ENCODE measurements at places on chromosomes 7 and 10.
A peak's percentile ranks its signal among the peaks of the same experiment; 100 is the strongest.

- H3K27ac ChIP-seq = no peak overlapping the region
- no peaks in the 10 kb centered on the region for H3K36me3 ChIP-seq
- DNase-seq = no peak
- H3K4me1 ChIP-seq = no peaks in the 10 kb centered on the region
- no peaks in the 10 kb centered on the region for H3K27me3 ChIP-seq
Measured at GRCh38 chr7:154867068-154867467, 135.9 kb downstream of the PAXIP1 start.

DNA sequence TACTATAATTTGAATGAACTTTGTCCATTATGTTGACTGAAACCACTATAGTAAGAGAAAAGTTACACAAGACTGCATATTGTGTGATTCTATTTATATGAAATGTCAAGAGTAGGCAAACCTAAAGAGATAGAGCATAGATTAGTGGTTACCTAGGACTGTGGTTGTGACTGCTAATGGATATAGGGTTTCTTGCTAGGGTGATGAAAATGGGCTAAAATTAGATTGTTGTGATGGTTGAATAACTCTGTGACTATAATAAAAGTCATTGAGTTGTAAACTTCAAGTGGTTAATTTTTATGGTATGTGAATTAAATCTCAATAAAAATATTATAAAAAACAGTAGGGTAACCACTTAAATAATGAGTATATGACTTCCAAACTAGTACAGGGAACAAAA lies 142.9 kb upstream of the AHR start:
- H3K36me3 ChIP-seq = no peaks in the 10 kb centered on the region
- no peak for DNase-seq

DNA sequence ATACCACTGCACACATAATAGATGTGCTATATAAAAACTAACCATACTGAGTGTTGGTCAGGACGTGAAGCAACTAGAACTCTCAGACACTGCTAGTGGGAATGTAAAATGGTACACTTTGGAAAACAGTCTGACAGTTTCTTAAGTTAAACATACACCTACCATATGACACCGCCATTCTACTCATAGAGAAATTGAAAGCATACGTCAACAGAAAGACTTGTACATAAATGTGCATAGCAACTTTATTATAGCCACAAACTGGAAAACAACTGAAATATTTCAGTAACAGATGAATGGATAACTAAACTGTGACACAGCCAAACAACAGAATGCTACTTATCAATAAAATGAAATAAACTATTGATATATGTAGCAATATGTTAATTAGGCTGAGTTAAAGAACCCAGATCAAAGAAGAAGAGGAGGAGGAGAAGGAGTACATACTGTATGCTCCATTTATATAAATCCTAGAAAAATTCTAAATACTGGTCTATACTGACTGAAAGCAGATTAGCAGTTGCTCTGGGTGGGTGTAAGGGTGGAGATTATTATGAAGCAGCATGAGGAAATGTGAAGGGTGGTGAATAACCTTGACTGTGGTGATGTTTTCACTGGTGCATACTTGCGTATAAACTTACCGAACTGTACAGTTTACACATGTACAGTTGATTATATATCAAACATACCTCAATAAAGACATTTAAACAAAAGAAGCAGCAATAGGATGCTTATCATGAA lies 48.6 kb downstream of the ARHGAP21 start:
- no peaks in the 10 kb centered on the region for H3K36me3 ChIP-seq
- peaks cover 8% of the 10 kb centered on the region for H3K4me1 ChIP-seq
- H3K4me3 ChIP-seq = no peak overlapping the region
- no peak overlapping the region for H3K27ac ChIP-seq
- no peak for DNase-seq

DNA sequence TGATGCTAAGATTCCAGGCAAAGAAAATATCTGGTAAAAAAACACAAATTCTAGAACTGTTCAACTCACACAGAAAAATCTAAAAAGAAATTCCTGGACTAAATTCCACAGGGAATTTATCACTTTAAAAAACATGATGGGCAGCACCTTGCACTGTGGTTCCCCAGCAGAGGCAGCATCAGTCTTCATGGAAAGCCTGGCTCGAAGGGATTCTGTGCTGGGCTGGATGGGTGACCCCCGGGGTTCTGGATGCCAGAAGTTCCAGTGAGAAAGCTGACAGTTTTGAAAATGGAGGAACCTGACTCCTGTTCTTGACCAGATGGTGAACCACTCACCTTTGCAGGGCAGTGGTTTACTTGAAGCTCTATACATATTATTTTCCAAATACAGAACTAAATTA lies 52.0 kb downstream of the RAB11FIP2 start:
- H3K27me3 ChIP-seq = no peaks in the 10 kb centered on the region
- H3K4me1 ChIP-seq = no peaks in the 10 kb centered on the region
- no peaks in the 10 kb centered on the region for H3K36me3 ChIP-seq
- H3K4me3 ChIP-seq = no peak overlapping the region
- H3K27ac ChIP-seq = no peak overlapping the region

- peaks cover 54% of the 10 kb centered on the region for H3K4me1 ChIP-seq
- peak overlapping the region; percentile 9 for H3K4me3 ChIP-seq
Measured at GRCh38 chr10:91513598-91514424, 103.7 kb downstream of the HECTD2 start.

GRCh38 chr10:71627230-71627939 lies 92.2 kb downstream of the C10orf105 start:
- peaks cover 8% of the 10 kb centered on the region for H3K27me3 ChIP-seq
- H3K36me3 ChIP-seq = no peaks in the 10 kb centered on the region
- no peak overlapping the region for H3K27ac ChIP-seq
- no peak overlapping the region for H3K4me3 ChIP-seq
- DNase-seq = no peak

DNA sequence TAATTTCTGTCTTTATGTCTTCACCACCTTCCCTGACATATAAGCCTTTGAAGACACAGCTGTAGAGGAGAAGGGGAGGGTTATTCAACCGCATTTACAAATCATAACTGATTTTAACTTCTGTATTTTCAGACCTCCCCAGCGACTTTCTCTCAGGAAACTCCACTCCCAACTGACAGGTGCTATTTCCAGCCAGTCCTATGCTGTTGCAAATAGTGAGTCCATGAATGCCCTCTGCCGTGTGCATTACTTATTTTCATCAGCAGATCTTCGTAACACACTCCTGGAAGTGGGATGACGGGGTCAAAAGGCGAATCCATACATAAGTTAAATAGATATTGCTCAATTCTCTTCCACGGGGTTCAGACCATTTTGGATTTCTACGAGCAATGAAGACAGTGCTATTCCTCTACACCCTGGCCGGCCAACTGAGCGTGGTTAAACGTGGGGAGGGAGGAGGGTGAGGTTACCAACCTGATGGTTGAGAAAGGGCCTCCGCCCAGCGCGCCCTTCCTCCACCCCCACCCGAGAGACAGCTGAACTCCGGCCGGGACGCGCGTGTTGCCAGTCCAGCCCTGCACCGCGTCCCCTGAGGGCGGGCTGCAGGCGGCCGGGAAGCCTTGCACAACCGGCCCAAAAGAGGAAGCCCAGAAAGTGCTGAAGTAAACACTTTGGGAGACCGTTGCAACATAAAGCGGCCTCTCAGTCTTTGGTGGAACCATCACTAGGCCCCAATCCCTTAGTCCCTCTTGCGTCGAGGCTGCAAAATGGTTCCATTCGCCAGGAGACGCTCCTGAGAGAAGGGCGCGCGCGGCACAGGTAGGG lies at the start of gene APBB1IP:
Gene APBB1IP, plus strand, starts transcription at position 705 of the 825 bp plus-strand sequence. CDS start 53,986 bp downstream, outside the sequence.
- peak; percentile 91 for DNase-seq
- peaks cover 39% of the 10 kb centered on the region for H3K4me1 ChIP-seq
- H3K27me3 ChIP-seq = no peaks in the 10 kb centered on the region
- H3K4me3 ChIP-seq = peak within 1 kb of the TSS; percentile 76
- no peaks in the 10 kb centered on the region for H3K36me3 ChIP-seq
- H3K27ac ChIP-seq = peak within 1 kb of the TSS; percentile 87

DNA sequence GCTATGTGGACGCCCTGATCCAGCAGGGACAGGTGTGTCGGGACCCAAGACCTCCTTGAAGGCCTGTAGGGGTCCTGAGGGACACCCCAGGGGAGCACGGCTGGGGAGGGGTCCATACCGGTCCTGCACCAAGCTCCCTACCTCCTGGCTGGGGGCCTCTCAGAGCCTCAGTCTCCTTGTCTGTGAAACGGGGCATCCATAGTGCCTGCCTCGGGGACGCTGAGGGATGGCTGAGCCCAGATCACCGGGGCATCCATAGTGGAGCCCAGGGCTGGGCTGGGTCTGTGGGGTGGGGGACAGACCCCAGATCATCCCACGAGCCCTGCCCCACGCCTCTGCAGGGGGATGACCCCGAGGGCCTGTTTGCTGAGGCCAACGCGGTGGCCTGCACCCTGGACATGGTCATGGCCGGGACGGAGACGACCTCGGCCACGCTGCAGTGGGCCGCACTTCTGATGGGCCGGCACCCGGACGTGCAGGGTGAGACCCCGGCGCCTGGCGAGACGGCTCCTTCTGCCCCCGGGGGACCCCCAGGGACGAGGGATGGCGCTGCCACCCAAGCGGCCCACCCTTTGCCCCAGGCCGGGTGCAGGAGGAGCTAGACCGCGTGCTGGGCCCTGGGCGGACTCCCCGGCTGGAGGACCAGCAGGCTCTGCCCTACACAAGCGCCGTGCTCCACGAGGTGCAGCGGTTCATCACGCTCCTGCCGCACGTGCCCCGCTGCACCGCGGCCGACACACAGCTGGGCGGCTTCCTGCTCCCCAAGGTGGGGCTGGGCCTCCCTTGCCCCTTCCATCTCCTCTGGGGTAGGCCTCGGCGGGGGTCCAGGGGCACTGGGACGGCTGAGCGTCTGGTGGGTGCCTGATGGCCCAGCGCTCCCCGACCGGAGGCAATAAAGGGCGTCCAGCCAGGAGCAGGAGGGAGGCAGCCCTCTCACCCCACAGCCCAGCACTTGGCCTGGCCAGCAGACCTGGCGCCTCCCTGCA lies 4.1 kb downstream of the CYP2W1 start:
- no peak overlapping the region for H3K4me3 ChIP-seq
- DNase-seq = no peak
- H3K4me1 ChIP-seq = no peaks in the 10 kb centered on the region
- H3K27ac ChIP-seq = no peak overlapping the region
- no peaks in the 10 kb centered on the region for H3K36me3 ChIP-seq
- 0 out of 2 replicates have a peak, but pooled peaks cover 8% of the 10 kb centered on the region for H3K27me3 ChIP-seq

- H3K27me3 ChIP-seq = no peaks in the 10 kb centered on the region
Measured at GRCh38 chr10:34323192-34323591, 491.9 kb downstream of the PARD3 start.

GRCh38 chr7:47031786-47032535 lies 550.0 kb downstream of the TNS3 start:
- no peak for DNase-seq
- H3K4me1 ChIP-seq = peaks cover 5% of the 10 kb centered on the region
- no peak overlapping the region for H3K4me3 ChIP-seq
- H3K27ac ChIP-seq = no peak overlapping the region

- DNase-seq = no peak
- no peaks in the 10 kb centered on the region for H3K36me3 ChIP-seq
- no peaks in the 10 kb centered on the region for H3K27me3 ChIP-seq
- no peak overlapping the region for H3K27ac ChIP-seq
- no peak overlapping the region for H3K4me3 ChIP-seq
Measured at GRCh38 chr10:79045566-79046175, 23.1 kb upstream of the ZMIZ1 start.

GRCh38 chr7:38451840-38452239 lies 178.4 kb upstream of the TARP start:
- no peaks in the 10 kb centered on the region for H3K36me3 ChIP-seq
- H3K27me3 ChIP-seq = no peaks in the 10 kb centered on the region
- no peak overlapping the region for H3K4me3 ChIP-seq
- H3K4me1 ChIP-seq = peaks cover 24% of the 10 kb centered on the region

GRCh38 chr10:62746951-62747729 lies 57.4 kb upstream of the ADO start:
- no peak overlapping the region for H3K4me3 ChIP-seq
- DNase-seq = no peak
- peaks cover 6% of the 10 kb centered on the region for H3K4me1 ChIP-seq

DNA sequence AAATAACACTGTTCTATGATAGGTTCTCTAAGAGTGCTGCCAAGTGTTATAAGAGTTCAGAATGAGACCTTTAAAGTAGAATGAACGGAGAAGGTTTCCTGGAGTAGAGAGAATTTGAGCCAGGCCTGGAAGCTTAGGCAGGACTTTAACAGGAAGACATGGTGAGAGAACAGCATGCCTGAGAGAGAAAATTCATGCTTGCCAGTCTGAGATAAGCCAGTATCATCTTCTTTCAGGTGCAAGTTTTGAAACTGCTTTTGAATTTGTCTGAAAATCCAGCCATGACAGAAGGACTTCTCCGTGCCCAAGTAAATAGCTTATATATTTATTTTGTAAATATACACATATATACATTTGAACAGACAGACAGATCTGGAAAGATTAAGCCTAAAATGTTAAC lies 22.1 kb downstream of the ARMC10 start:
- DNase-seq = no peak
- no peaks in the 10 kb centered on the region for H3K4me1 ChIP-seq
- no peak overlapping the region for H3K4me3 ChIP-seq
- peaks cover 25% of the 10 kb centered on the region for H3K36me3 ChIP-seq
- H3K27me3 ChIP-seq = no peaks in the 10 kb centered on the region

GRCh38 chr10:123144697-123145541 lies 3.0 kb upstream of the HMX2 start:
- peaks cover 100% of the 10 kb centered on the region for H3K27me3 ChIP-seq
- peak; percentile 21 for DNase-seq
- H3K27ac ChIP-seq = no peak overlapping the region
- H3K4me3 ChIP-seq = no peak overlapping the region
- no peaks in the 10 kb centered on the region for H3K36me3 ChIP-seq

- H3K4me1 ChIP-seq = no peaks in the 10 kb centered on the region
- no peaks in the 10 kb centered on the region for H3K27me3 ChIP-seq
- H3K4me3 ChIP-seq = no peak overlapping the region
- DNase-seq = no peak
Measured at GRCh38 chr10:132434405-132435005, 37.5 kb downstream of the PWWP2B start.

DNA sequence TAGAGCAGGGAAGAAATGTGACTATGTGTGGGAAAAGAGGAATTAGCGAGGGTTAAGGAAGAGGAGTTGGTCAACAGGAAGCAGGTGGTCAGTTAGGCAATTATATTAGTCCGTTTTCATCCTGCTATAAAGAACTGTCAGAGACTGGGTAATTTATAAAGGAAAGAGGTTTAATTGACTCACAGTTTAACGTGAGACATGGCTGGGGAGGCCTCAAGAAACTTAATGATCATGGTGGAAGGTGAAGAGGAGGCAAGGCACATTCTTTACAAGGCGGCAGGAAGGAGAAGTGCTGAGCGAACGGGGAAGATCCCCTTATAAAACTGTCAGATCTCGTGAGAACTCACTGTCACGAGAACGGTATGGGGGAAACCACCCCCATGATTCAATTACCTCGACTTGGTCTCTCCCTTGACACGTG lies 35.0 kb downstream of the RAMP3 start:
- DNase-seq = no peak
- H3K4me1 ChIP-seq = no peaks in the 10 kb centered on the region
- peaks cover 29% of the 10 kb centered on the region for H3K27me3 ChIP-seq
- H3K4me3 ChIP-seq = no peak overlapping the region
- no peaks in the 10 kb centered on the region for H3K36me3 ChIP-seq
- H3K27ac ChIP-seq = no peak overlapping the region
